ENCODE measurements at places on chromosomes 1 and 21.

DNA sequence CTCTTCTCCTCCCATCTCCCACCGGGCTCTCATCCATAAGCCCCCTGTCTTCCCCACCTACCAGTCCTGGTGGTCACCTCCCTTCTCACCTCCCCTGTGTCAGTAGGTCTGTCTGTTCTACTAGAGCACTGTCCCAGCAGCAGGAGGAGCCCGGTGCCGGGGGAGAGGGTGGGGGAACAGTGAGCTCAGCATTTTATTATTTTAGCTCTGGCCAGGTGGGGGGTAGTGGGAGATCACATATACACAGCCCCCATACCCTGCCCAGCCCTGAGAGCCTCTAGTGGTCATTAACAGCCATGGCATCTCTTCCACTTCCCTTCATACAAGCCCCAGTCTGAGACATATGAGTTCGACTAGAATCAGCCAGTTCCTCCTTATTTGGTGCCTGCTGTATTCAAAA is at the start of gene TMOD4:
TSS of gene TMOD4 (minus strand) at position 119 of the 400 bp plus-strand sequence. CDS start 1,106 bp downstream, outside the sequence.
- no peak for DNase-seq

- no peak for DNase-seq
These were observed 586 bp downstream of the CHI3L2 start for GRCh38 chr1:111227851-111228747.

GRCh38 chr1:45923343-45923742 is 119.9 kb downstream of the MAST2 start:
- no peak for DNase-seq

- no peak for DNase-seq
These were observed 68.0 kb downstream of the SMYD2 start for GRCh38 chr1:214349008-214349407.

DNA sequence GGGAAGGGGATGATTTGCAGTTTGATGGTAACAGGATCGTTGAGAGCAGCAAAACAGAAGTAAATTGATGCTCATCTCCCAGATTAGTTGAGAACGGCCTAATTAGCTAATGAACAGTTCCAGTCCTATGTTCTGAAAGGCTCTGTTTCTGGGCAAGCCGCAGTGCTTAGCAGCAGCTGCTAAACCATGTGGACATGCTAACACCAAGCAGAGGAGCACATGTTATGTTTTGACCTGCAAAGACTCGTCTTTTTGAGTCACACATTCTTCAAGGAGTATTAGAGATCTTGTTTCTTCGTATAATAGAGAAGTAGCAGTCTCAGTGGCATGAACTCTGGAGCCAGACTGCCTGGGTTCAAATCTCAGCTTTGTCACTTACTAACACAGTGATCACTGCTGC is 58.1 kb downstream of the CACNA1E start:
- DNase-seq, result no peak

DNA sequence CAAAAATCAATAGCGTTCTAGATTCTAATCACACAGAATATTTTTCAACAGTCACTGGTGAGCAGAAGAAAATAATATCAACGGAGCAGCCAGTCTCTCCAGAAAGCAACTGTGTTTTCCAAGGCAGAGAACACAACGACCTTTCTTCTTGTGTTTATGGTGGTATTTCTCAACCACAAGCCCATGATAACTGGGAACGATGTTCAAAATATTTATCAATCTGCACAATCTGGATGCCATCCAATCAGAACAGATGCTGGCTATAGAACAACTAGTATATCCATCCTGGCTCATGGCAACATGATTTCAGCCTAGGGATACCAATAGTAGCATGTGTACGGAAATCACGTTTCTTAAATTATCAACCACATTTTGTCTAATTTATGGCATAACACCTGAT is 162.7 kb upstream of the RUNX1 start:
- DNase-seq, result no peak

GRCh38 chr1:63636192-63637105 is 43.2 kb downstream of the PGM1 start:
- DNase-seq, result no peak

- no peak for DNase-seq
These were observed 26.9 kb upstream of the ESRRG start for GRCh38 chr1:216750031-216750627.

GRCh38 chr1:27624467-27625178 is 10.4 kb downstream of the FGR start:
- no peak for DNase-seq

GRCh38 chr1:237031480-237031879 is 10.5 kb upstream of the RYR2 start:
- DNase-seq, result no peak

DNA sequence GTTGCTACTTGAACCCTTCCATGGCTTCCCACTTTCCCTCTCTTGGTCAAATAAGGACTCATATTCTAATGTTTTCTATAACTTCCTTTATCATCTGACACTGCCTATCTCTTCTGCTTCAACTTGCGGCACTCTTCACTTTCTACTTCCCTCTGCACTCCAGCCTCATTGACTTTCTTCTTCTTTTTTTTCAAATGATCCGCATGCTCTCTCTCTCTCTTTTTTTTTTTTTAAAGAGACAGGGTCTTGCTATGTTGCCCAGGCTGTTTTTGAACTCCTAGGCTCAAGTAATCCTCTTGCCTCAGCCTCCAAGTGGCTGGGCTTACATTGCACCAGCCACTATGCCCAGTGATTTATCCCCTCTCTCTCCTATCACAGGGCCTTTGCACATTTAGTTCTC is 7.3 kb upstream of the IL10 start:
- no peak for DNase-seq

- DNase-seq, result no peak
These were observed 155.6 kb downstream of the PRDM2 start for GRCh38 chr1:13855554-13855953.

GRCh38 chr1:236618507-236618906 is 14.2 kb upstream of the HEATR1 start:
- DNase-seq, result no peak

DNA sequence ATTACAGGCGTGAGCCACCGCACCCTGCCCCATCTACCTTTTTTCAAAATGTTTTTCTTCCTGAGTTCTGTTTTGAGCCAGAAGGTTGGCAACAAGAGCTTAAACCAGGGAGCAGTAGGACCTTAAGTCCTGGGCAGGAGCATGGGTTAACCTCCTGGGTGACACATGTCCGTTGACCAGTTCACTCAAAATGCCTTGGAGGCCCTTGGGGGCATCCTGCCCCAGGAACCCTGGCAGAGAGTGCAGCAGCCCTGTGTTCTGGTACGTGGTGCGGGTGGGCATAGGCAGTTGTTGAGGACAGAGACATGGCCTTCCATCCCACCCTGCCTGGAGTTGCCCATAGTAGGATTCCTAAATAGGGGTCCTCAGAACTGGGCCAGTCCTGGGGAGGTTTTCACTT is 11.6 kb downstream of the H6PD start:
- no peak for DNase-seq

- DNase-seq, result peak; percentile 6
These were observed 808 bp downstream of the MAP3K21 start for GRCh38 chr1:233328142-233328921.

GRCh38 chr1:153261281-153262069 is 2.0 kb downstream of the LORICRIN start:
- no peak for DNase-seq

GRCh38 chr1:26677306-26678115 is 18.3 kb upstream of the ARID1A start:
- DNase-seq, result peak; percentile 43

GRCh38 chr1:157431751-157432150 is 120.6 kb downstream of the FCRL5 start:
- no peak for DNase-seq

DNA sequence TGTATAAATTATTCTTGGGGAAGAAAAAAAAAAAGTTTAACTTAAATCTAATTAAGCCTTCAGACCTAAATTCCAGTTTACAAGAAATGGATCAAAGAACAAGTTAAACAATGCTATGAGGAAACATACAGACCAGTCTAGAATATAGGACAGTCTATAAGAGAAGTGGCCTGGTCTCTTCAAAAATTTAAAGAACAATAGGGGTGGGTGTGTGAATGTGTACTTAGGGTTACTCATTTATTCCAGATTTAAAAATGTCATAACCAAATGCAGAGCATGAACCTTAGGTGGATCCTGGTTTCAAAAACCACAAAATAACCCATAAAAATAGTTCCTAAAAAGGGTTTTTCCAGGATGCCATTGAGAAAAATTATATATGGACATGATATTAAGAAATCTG is 21.8 kb upstream of the SYNJ1 start:
- no peak for DNase-seq

- no peak for DNase-seq
These were observed 34.0 kb upstream of the ABCA4 start for GRCh38 chr1:94154989-94155388.

GRCh38 chr1:207073906-207074820 is 14.5 kb upstream of the C4BPB start:
- DNase-seq, result no peak

DNA sequence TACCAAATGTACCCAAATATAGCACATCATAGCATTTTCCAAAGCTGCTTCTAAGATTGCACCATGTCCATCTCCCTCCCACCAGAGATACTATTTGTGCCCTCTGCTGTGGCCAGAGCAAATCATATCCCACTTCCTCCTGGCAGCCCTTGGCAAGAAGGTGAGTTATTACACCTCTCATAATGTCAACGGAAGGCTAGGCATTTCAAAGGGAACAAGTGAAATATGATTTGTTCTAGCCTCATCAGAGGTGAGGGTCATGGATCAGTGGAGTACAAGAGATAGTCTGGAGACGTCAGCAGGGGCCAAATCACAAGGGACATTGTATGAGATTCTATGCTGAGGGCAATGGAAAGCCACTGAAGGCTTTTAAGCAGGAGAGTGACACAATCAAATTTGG is 90.2 kb upstream of the BCAR3 start:
- DNase-seq, result no peak

- DNase-seq, result no peak
These were observed 49.0 kb downstream of the LBR start for GRCh38 chr1:225378880-225379279.

- no peak for DNase-seq
These were observed 1.1 kb downstream of the COL9A2 start for GRCh38 chr1:40315795-40316594.

GRCh38 chr1:181013144-181013543 is 9.5 kb downstream of the STX6 start:
- no peak for DNase-seq

DNA sequence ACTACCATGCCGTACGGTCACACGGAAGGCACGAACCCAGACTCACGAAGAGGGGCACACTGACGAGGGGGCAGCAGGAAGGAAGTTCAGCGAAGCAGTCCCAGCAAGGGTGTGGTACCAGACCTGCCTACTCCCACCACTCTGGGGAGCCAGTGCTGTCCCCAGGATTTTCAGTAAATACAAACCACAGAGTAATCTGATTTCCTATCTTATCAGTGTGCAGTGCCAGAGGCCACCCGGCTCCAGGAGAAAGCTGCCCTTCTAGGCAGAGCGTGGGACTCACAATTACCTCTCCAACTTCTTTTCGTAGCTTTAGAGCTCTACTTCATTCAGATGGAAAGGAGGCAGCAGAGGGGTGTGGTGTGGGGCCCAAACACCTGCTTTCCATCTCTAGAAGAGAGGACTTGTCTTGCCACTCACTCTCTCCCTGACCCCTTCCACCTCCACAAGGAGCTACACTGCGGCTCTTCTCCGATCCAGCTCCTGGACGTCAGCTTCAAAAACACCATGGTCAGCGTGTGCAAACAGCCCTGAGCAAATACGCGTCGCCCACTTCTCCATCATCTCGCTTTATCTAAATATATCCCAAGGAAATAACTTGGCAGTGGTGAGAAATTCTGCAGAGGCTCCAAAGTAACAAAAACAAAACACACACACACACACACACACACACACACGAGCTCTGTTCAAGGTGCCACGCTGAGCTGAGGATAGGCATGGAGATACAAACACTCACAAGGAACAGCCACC is 98.5 kb downstream of the MRPL37 start:
- DNase-seq, result no peak

DNA sequence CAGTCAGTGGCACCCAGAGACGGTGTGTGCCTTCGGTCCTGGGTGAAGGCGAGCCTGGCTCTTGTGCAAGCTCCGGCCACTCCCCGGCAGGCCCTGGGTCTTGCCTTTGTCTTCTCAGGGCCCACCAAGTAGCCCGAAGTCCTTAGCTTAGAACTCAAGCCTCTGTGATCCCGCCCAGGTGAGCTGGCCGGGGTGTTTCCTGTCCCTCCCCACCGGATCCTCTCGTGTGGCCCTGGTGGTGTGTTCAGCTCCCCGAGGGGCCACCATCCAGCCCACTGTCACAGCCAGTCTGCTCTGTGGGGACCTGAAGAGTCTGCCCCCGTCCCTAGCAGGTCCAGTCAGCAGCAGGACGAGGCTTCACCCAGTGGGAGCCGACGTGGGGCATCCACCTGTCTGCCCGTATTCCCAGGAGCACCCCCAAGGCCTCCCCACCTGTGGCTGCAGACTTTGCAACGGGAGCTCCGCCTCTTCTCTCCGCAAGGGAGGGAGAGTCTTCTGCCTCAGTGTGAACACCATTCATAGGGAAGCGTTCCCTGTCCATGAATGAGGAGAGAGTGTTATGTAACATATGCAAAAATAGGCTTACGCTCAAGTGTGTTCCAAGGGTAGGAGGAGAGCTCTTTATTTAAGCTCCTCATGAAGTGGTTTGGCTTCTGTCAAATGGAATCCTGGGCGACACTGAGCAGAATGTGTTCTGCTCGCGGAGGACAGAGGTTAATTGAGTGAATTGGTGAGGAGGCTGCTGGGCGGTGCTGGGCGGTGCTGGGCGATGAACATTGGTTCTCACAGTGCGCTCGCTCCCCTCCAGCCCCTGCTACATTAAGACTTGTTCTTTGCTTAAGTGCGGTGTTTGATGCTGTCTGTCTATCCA is 108.9 kb downstream of the CRYAA start:
- no peak for DNase-seq

GRCh38 chr1:113872219-113872935 is 865 bp upstream of the PTPN22 start:
- DNase-seq, result no peak

- DNase-seq, result peak; percentile 62
These were observed at the start of gene TUT4 for GRCh38 chr1:52552505-52553361. Gene TUT4 (minus strand): TSS chr1:52553092. CDS start chr1:52526280, 26,812 bp downstream.

GRCh38 chr1:26417111-26417759 is 6.6 kb downstream of the LIN28A start:
- peak; percentile 83 for DNase-seq

- DNase-seq, result no peak
These were observed 12.2 kb upstream of the ARHGEF10L start for GRCh38 chr1:17527036-17527914.
